ENCODE measurements at places on chromosomes 13 and 19.

DNA sequence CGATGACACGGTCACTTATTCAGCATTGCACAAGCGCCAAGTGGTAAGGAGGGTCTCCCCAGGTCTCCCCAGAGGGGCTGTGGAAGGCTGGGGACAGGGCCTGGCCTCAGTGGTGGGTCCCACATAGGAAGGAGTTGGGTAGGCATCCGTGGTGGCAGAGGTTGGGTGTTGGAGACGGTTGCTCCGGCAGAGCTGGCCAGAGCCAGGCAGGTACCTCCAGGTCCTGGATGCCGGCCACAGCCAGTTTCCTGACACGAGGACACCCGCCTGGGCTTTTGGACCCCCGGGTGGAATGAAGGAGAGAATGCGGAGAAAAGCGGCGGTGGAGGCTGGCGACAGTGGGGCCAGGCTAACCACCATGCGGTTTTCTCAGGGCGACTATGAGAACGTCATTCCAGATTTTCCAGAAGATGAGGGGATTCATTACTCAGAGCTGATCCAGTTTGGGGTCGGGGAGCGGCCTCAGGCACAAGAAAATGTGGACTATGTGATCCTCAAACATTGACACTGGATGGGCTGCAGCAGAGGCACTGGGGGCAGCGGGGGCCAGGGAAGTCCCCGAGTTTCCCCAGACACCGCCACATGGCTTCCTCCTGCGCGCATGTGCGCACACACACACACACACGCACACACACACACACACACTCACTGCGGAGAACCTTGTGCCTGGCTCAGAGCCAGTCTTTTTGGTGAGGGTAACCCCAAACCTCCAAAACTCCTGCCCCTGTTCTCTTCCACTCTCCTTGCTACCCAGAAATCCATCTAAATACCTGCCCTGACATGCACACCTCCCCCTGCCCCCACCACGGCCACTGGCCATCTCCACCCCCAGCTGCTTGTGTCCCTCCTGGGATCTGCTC, 1.3 kb upstream of the FFAR1 start:
- no peak for DNase-seq

GRCh38 chr19:13621413-13621812, 115.1 kb upstream of the CACNA1A start:
- DNase-seq: no peak

DNA sequence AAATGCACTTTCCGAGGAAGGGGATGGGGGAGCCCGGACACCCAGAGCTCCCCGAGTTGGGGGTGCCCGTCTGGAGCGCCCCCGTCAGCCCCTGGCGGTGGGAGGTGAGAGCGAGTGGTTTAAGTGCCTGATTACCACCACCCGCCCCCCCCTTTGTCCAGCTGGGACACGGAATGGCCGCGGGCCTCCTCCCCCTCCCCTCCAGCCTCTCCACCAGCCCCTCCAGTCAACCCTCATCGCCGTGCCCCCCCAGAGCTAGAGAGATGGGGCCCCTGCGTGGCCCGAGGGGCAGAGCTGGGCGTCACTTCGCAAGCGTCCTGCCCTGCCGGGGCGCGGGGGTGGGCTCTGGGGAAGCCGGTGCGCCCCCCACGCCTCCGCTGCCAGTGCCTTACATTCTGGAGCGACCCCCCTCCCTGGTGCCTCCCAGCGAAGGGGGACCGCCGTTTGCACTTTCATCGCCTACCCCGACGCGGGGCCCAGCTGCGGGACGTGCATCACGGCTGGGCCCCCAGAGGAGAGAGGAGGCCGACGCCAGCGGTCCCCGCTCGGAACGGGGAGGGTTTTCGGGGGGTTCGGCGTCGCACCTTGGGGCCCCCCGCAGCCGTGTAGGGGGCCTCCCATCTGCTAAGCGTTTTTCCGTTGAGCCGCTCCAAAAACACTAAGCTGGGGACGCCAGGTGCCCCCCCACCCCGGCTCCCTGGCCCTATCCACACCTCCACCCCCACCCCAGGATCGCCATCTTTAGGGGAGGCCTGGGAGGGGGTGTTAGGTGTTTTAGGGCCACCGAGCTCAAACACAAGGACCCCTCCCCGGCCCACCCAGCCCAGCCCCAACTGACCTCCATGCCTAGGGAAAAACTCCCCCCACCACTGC, 16.4 kb downstream of the SMIM24 start:
- DNase-seq: no peak

- DNase-seq: no peak
Observed at GRCh38 chr19:21432590-21432989, 35.7 kb downstream of the ZNF493 start.

DNA sequence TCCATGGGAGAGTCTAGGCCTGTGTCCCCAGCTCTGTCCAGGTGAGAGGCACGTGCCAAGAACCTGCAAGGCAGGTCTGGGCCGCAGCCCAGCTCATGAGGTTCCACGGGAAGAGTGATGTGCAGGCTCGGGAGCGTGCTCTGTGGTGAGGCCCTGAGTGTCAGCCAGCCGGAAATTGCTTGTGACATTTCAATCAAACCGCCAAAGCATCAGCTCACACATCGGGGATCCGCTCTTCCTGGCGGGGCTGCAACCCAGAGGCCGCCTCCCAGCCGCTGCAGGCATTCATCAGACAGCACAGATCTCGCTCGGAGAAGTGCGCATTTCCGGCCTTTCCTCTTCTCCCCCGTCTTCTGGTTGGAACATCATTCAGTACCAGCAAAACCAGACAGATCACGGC, 109.3 kb downstream of the KDM4B start:
- DNase-seq: no peak

DNA sequence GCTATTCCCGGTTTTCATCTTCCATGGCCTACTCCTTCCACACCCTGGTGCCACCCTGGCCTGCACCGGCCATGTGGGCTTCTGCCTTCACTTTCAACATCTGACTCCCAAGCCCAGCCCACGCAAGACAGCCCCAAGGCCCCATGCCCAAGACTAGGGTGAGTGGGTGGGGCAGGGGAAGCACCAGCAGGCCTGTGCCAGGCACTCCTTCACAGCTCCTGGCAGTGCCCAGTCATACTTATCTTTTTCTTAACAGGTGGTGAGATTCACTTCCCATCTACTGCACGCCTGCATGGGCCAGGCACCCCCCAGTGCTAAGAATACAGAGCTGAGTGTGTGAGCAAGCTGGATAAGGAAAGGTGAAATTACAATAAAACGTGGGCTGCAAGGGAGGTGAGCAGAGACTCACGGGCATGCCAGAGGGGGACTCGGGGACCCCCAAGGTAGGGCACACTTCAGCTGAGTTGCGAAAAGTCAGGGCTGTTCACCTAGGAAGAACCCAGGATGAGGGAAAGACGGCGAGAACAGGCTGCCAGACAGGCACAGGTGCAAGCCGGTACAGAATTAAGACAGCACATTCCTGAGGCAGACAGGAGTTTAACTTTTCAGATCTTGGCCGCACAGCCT, 55.7 kb downstream of the COL4A1 start:
- no peak for DNase-seq

All from chondrocyte (in vitro differentiated cells).